ENCODE measurements at places on chromosomes 3 and 15. TPM values are rescaled to one million over a fixed set of nuclear protein-coding genes. Genes with fewer than 3 reads are reported as not detected.

DNA sequence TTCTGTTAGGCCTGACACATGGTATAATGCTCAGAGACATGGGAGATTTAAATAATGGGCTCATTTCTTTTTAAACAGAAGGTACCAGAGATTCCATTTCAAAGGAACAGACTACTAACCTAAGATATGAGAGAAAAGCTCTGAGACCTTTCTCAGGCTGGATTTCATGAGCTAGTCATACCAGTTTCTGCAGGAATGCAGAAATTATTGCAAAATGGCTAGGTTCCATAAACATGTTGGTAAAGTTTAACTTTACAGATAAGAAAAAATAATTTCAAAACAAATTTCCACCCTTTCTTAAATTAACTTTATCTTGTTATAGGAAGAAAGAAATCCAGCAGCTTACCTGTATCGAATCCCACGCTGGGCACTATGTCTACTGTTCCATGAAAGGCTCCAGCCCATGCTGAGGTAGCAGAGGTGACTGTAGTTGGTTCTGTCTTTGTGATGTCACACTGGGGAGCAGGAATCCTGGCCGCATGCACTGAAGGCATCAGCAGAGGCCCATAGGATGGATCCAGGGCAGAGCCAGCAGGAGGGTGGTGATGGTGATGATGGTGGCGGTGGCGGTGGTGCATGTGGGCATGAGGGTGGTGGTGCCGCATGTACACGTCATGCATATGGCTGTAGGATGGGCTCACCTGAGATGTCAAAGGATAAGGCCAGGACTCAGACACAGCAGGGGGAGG lies 22.6 kb downstream of the VGLL3 start:
- H3K4me3 ChIP-seq = no peak overlapping the region
- H3K4me1 ChIP-seq = no peaks in the 10 kb centered on the region
- no peaks in the 10 kb centered on the region for H3K27me3 ChIP-seq
- DNase-seq = no peak
- H3K36me3 ChIP-seq = no peaks in the 10 kb centered on the region

- no peaks in the 10 kb centered on the region for H3K4me1 ChIP-seq
- no peak overlapping the region for H3K27ac ChIP-seq
These were observed 104.4 kb downstream of the DNAJB8 start for GRCh38 chr3:128362026-128362965.

DNA sequence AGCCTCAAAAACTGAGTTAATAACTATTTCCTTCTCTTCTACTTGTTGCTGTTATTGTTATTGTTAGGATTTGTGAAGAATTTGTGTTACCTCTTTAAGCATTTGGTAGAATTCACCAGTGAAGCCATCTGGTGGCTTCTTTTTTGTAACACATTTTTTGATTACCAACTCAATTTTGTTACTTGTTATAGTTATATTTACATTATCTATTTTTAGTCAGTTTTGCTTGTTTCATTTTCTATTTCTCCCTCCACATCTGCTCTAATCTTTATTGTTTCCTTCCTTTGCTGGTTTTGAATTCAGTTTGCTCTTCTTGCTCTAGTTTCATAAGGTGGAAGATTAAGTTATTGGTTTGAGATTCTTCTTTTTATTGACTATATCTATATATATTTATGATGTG lies 3.7 kb upstream of the SLC9C1 start:
- peaks cover 8% of the 10 kb centered on the region for H3K4me1 ChIP-seq
- DNase-seq = no peak
- no peak overlapping the region for H3K27ac ChIP-seq
- no peak overlapping the region for H3K4me3 ChIP-seq
- no peaks in the 10 kb centered on the region for H3K36me3 ChIP-seq
- no peaks in the 10 kb centered on the region for H3K27me3 ChIP-seq

- no peaks in the 10 kb centered on the region for H3K36me3 ChIP-seq
- no peak overlapping the region for H3K4me3 ChIP-seq
- DNase-seq = peak; percentile 69
- no peak overlapping the region for H3K27ac ChIP-seq
- H3K27me3 ChIP-seq = no peaks in the 10 kb centered on the region
These were observed 369.8 kb downstream of the SV2B start for GRCh38 chr15:91469632-91470567.

DNA sequence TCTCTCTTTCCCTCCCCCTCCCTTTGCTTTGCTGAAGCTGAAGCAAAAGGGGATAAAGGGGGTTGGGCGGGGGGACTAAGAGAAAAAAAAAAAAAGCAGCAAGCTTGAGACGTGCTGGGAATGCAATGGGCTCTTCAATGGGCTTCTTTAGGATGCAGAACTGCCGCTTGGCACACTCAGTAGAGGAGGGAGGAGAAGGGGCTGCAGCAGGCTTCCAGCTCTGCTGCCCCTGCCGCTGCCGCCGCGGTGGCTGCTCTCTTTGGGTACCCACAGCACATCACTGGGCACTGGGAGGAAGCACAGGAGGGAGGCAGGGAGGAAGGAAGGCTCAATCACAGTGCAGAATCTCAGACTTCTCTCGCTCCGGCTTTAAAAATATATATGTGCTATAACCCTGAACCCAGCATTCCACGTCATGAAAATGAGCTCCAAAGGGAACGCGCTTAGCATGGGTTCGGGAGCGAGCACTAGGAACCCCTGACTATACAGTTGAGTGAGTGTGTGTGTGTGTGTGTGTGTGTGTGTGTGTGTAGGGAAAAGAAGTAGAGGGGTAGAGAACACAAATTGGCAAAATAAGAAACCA lies 3.5 kb downstream of the SLITRK3 start:
- peaks cover 30% of the 10 kb centered on the region for H3K27me3 ChIP-seq
- no peaks in the 10 kb centered on the region for H3K4me1 ChIP-seq
- H3K4me3 ChIP-seq = no peak overlapping the region
- no peaks in the 10 kb centered on the region for H3K36me3 ChIP-seq

- DNase-seq = peak; percentile 54
- H3K27ac ChIP-seq = no peak overlapping the region
- no peaks in the 10 kb centered on the region for H3K36me3 ChIP-seq
These were observed 135.6 kb upstream of the SUCLG2 start for GRCh38 chr3:67790043-67790442.

GRCh38 chr15:68614286-68615035 lies 35.7 kb downstream of the CORO2B start:
- no peak overlapping the region for H3K4me3 ChIP-seq
- DNase-seq = no peak

DNA sequence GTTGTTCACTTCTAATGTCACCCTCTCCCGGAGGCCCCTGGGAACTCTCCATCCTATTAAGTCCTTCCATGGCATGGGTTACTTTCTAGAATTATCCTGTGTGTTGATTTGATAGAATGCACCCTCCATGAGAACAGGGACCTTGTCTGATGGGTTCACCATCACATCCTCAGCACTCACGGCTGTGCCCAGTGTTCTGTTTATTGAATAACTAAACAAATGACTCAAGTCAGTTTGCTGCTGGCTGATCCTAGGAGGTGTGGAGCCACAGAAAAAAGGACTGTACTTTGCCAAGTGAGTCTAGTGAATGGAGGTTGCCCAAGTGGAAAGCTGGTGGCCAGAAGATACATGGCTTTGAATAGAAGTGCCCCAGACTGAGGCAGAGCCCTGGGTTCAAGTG lies 48.5 kb upstream of the RAB6B start:
- peak overlapping the region; percentile 48 for H3K27ac ChIP-seq
- H3K27me3 ChIP-seq = no peaks in the 10 kb centered on the region
- no peaks in the 10 kb centered on the region for H3K36me3 ChIP-seq
- peaks cover 38% of the 10 kb centered on the region for H3K4me1 ChIP-seq

- H3K4me1 ChIP-seq = peaks cover 11% of the 10 kb centered on the region
- DNase-seq = no peak
- no peaks in the 10 kb centered on the region for H3K27me3 ChIP-seq
- H3K4me3 ChIP-seq = no peak overlapping the region
These were observed 2.4 kb downstream of the FYTTD1 start for GRCh38 chr3:197752107-197752506.

DNA sequence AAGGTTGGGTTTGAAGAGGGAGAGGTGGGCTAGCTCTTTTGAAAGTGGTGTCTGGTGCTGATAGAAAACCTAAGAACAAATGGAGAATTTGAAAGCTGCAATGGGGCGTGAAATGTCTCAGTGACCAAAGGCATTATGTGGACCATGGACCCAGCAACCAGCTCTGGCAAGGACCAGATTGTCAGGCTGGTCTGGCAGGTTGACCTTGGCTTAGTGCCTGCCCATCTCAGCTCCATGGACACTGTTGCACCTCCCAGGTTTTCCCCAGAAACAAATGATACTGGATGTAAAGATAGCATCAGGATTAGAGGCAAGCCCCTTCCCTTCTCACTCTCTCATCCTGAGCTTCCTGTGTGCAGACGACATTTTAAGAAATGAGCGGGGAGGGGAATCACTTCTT lies 302.9 kb upstream of the LRRFIP2 start:
- no peak overlapping the region for H3K4me3 ChIP-seq
- no peak for DNase-seq
- H3K27me3 ChIP-seq = no peaks in the 10 kb centered on the region

GRCh38 chr15:37931868-37932267 lies 2.6 kb upstream of the TMCO5A start:
- DNase-seq = no peak
- H3K27ac ChIP-seq = no peak overlapping the region
- no peaks in the 10 kb centered on the region for H3K36me3 ChIP-seq
- H3K4me1 ChIP-seq = no peaks in the 10 kb centered on the region
- no peaks in the 10 kb centered on the region for H3K27me3 ChIP-seq
- H3K4me3 ChIP-seq = no peak overlapping the region

- H3K27me3 ChIP-seq = no peaks in the 10 kb centered on the region
- DNase-seq = no peak
- no peak overlapping the region for H3K27ac ChIP-seq
- H3K36me3 ChIP-seq = no peaks in the 10 kb centered on the region
- no peaks in the 10 kb centered on the region for H3K4me1 ChIP-seq
- H3K4me3 ChIP-seq = no peak overlapping the region
These were observed 31.7 kb upstream of the ATOSA start for GRCh38 chr15:52710708-52711389.

GRCh38 chr3:39186692-39187151 lies 5.7 kb downstream of the XIRP1 start:
- H3K4me1 ChIP-seq = peaks cover 35% of the 10 kb centered on the region
- no peaks in the 10 kb centered on the region for H3K36me3 ChIP-seq
- no peak overlapping the region for H3K27ac ChIP-seq
- no peak for DNase-seq

- H3K27ac ChIP-seq = no peak overlapping the region
- H3K4me1 ChIP-seq = no peaks in the 10 kb centered on the region
- H3K36me3 ChIP-seq = no peaks in the 10 kb centered on the region
- no peaks in the 10 kb centered on the region for H3K27me3 ChIP-seq
These were observed 103.1 kb downstream of the CNTN6 start for GRCh38 chr3:1195947-1196346.

- H3K4me3 ChIP-seq = no peak overlapping the region
- peaks cover 14% of the 10 kb centered on the region for H3K27me3 ChIP-seq
- H3K27ac ChIP-seq = no peak overlapping the region
These were observed 2.6 kb downstream of the GPR160 start for GRCh38 chr3:170040418-170040817.

GRCh38 chr3:190120269-190121060 lies at the start of gene P3H2:
Gene P3H2 (minus strand): TSS chr3:190120897. CDS start chr3:190120731, 166 bp downstream.
- peak within 1 kb of the TSS; percentile 38 for H3K4me3 ChIP-seq
- peaks cover 17% of the 10 kb centered on the region for H3K27me3 ChIP-seq
- no peaks in the 10 kb centered on the region for H3K36me3 ChIP-seq
- H3K4me1 ChIP-seq = peaks cover 6% of the 10 kb centered on the region
- no peak for DNase-seq

DNA sequence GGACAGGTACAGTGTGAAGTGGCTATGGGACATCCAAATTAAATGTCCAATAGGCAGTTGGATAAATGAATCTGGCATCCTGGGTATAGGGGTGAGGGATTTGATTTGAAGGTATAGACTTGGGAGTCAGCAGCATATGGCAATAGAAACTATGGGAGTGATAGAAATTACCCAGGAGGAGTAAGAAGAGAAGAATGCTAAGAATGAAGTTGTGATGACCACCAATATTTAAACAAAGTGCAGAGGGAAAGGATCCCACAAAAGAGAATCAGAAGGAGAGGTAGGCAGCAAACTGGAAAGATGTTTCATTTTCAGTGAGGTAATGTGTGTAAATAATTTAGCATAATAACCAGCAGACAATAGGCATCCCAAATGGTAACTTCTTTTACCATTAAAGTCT lies 13.8 kb upstream of the MSL2 start:
- no peaks in the 10 kb centered on the region for H3K27me3 ChIP-seq
- H3K4me1 ChIP-seq = no peaks in the 10 kb centered on the region
- no peak for DNase-seq
- H3K27ac ChIP-seq = no peak overlapping the region
- no peak overlapping the region for H3K4me3 ChIP-seq

GRCh38 chr3:128040041-128040440 lies 12.2 kb upstream of the SEC61A1 start:
- H3K4me1 ChIP-seq = no peaks in the 10 kb centered on the region
- H3K27me3 ChIP-seq = no peaks in the 10 kb centered on the region
- no peak overlapping the region for H3K4me3 ChIP-seq
- H3K27ac ChIP-seq = no peak overlapping the region
- H3K36me3 ChIP-seq = no peaks in the 10 kb centered on the region

GRCh38 chr3:190381441-190381840 lies 6.5 kb upstream of the CLDN16 start:
- no peak for DNase-seq
- no peaks in the 10 kb centered on the region for H3K36me3 ChIP-seq
- H3K4me1 ChIP-seq = no peaks in the 10 kb centered on the region
- no peak overlapping the region for H3K27ac ChIP-seq
- no peak overlapping the region for H3K4me3 ChIP-seq

Gene CLSTN2
- 0.61 TPM for total RNA-seq

Gene SNRPN
- 148 TPM for total RNA-seq

Gene WDR76
- 24.6 TPM for total RNA-seq

Gene RNF7
- 81.4 TPM for total RNA-seq

Measured in thymus (tissue), 14 donors.